ENCODE measurements at places on chromosomes 3 and 15. TPM values are rescaled to one million over a fixed set of nuclear protein-coding genes. Genes with fewer than 3 reads are reported as not detected.

Gene NTRK3
- total RNA-seq, result 0.05 TPM

Gene EAF1
- total RNA-seq, result 37.3 TPM

Gene MRAS
- 6.8 TPM for total RNA-seq

Gene CSK
- total RNA-seq, result 30.0 TPM

Gene ARPP21
- total RNA-seq, result 1.6 TPM

Gene TRH
- not detected for total RNA-seq

All from A375 (cell line).